ENCODE measurements at places on chromosomes 13 and 19.

- no peak for DNase-seq
These were observed 5.5 kb upstream of the AKAP11 start for GRCh38 chr13:42266473-42266872.

- DNase-seq: no peak
These were observed 919.9 kb upstream of the MIR17HG start for GRCh38 chr13:90427322-90428272.

GRCh38 chr19:5128936-5129389 is 160.1 kb downstream of the KDM4B start:
- DNase-seq: no peak

- DNase-seq: peak; percentile 18
These were observed 629.7 kb downstream of the LIG4 start for GRCh38 chr13:107585469-107586180.

- no peak for DNase-seq
These were observed 3.2 kb downstream of the PDX1 start for GRCh38 chr13:27922883-27923612.

DNA sequence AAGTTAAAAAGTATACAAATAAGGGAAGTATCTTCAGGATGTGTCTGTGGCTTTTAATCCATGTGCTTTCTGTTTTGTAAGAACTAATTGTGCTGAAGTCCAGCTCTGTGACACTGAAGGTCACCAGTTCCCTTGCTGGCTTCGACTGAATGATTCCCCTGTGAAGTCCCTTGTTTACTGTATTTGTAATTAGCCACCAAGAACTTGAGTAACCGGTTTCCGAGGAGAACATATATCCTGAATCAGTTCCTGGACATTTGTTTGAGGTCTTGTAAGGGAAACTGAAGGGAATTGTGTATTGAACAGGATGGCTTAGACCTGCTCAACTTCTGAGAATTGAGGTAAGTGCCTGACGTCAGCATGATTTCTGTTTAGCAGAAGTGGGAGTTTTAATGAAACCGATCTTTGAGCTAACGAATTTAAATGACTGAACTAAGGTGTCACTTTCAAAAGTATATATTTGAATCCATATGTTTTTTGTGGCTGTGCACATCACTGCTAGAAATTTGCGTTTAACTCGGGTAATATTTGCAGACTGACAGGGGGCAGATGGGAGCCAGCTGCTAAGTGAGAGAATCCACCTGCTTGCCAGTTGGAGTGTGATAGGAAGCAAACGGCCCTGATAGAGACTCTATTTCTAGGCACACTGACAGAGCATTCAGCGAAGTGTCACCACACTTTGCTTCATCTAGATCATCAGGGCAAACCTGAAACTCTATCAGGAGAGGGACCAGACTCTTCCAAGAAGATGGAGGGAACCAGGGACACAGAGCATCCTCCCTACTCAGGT is 530.0 kb downstream of the RFC3 start:
- no peak for DNase-seq

DNA sequence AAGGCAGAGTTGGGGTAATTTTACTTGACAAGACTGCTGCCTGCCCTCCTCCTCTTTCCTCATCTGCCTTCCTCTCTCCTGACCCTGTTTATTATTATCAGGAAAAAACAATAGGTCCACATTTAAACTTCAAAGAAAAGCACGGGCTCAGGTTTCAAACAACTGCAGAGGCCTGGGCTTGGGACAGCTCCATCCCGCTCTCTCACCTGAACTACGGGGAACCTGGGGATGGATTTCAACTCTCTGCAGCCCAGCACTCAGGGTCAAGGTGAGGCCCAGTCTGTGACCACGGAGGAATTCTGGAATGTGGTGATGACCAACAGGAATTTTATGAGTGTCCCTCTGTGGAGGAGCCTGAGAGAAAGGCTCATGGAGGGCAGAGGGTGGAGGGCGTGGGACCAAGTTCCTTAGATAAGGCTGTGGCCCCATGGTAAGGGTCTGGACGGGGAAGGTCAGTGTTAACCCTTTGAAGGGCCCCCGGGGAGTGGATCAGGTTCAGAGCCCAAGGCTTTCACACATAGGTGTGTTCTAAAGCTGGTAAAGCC is 220.8 kb upstream of the MAB21L1 start:
- DNase-seq: no peak
